ENCODE measurements at places on chromosomes 6 and 20.

GRCh38 chr6:14547284-14547998, 429.9 kb downstream of the CD83 start:
- no peak for DNase-seq

GRCh38 chr6:83183082-83183828, 9.8 kb downstream of the PGM3 start:
- no peak for DNase-seq

DNA sequence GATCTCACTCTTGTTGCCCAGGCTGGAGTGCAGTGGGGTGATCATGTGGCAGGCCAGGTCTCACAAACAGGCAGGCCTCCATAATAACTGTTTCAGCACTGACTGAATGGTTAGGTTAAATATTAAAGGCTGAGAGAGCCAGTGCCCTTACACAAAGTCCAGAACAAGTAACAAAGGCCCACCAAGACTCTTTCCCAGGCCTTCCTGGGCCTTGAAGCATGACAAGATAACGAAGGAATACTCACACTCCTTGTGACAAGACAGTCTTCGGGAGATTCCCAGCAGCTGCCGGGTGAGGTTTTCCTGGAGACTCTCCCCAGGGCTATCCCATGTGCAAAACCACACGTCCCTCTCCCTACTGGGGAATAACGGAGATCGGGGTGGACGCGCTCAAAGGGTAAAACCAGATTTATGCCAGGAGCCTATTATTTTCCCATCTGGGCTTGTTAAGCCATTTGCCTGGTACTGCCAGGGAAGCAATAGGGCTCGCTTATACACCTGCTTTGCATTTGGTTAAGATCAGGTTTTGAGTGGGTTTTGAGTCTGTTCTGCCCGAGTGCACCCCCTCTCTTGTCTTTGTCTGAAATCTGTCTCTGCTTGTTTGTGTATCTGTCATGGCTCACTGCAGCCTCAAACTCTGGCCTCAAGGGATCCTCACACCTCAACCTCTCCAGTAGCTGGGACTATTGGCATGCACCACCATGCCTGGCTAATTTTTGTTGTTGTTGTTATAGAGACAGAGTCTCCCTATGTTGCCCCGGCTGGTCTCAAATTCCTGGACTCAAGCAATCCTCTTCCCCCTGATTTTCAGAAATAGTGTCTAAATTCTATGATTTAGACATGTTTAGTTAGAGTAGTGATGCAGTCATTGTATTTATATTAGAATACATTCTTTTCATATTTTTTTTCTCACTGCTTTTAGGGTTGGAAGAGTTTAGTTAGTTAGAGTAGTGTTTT, 1.4 kb upstream of the ENPP3 start:
- DNase-seq = no peak

DNA sequence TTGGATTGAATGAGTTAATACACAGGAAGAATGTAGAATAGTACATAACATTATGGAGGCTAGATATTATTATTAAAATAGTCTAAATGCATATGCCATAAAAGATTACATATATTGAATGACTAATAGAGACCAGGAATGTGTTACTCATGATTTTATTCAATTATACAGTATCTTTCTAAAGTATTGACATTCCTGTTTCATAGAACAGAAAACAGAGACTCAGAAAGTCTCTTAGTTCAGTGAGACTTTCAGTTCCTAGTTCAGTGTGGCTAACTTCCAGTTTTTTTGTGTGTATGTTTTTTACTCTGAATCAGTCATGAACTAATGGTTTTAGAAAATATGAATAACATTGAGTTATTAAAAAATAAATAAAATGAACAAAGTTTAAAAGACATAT, 34.6 kb upstream of the TMEM244 start:
- DNase-seq = no peak

GRCh38 chr6:56868687-56869086, 86.2 kb upstream of the BEND6 start:
- no peak for DNase-seq
